ENCODE measurements at places on chromosomes 13 and 19.
A peak's percentile ranks its signal among the peaks of the same experiment; 100 is the strongest.

- no peak for DNase-seq
These were observed 166.4 kb downstream of the DCLK1 start for GRCh38 chr13:35964863-35965180.

DNA sequence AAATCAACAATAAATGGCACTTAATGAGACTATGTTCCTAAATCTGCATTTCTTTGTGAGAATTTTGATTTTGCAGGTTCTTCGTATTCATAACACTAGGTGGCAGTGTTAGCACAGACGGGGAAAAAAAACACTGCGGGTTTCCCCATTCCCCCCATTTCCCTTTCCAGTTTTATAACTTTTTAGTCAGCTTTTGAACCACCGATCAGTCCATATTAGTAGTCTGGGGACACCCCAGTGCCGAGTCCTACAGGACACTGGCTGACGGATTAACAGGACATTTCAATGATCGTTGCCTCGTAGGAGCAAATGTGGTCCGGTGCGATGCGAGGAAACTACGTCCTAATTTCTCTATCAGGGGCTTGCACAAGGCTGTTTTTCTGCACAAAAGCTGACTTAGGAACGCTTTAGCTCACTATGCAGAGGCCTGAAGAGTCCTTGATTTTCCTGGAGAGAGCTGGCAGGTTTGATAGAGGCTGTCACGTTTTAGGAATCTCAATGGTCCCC lies 234.3 kb downstream of the LMO7 start:
- DNase-seq = no peak

GRCh38 chr19:10644260-10645007 lies 9.7 kb upstream of the ILF3 start:
- DNase-seq = peak; percentile 23

DNA sequence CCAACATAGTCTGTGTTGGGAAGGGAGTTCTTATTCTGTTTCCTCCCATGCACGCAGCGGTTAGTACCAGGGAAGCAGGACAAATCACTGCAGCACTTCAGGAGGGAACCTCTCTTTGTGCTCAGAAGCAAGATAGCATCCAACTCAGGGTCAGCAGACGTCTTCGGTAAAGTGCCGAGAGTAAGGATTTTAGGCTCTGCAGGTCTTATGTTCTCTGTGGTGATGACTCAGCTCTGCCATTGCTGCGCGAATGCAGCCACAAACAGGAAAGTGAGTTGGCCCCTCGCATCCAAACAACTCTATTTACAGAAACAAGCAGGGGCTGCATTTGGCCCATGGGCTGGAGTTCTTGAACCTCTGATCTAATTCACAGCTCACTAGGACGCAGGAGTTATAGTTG lies 122.1 kb upstream of the SPATA13 start:
- no peak for DNase-seq

DNA sequence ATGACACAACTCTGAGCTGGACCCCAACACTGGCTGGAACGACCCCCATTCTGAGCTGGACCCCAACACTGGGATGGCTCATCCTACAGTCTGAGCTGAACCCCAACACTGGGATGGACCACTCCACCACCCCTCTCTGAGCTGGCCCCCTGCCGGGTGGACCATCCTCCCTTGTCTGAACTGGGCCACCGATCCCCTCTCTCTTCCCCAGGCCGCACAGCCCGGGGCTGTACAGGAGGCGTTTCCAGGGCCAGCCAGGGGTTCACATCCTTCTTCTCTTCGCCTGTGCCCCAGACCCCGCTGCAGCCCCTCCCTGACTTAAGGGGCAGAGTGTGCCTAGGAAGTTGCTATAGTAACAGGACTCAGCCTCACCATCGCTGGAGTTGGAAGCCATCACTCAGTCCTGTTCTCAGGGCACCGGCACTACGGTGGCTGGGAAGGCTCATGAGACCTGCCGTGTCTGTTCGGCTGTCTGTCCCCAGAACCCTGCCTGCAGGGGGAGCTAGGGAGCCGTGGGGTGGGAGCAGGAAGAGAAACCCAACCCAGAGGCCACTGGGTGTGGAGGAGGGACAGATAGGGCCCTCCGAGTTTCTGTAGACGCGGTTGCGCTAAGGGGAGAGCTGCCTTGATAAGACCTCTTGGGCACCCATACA lies 3.7 kb downstream of the PRKACA start:
- DNase-seq = no peak

DNA sequence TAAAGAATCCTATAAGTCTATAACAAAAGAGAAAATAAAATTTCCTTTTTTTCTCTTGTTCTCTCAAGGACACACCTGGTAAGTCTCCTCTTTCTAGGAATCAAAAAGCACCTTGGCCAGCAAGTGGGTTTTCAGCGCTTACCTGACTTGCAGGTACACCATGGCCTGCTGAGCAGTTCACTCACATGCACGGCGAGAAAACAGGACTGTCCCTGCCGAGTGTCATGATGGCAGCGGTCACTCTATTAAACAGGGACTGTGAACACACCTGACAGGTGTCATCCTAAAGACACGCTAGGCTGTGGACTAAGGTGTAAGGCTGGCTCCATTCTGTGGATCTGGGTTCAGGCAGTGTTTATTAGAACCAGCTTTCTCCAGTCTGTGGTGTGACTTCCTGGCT lies 170.2 kb downstream of the TEX29 start:
- no peak for DNase-seq

DNA sequence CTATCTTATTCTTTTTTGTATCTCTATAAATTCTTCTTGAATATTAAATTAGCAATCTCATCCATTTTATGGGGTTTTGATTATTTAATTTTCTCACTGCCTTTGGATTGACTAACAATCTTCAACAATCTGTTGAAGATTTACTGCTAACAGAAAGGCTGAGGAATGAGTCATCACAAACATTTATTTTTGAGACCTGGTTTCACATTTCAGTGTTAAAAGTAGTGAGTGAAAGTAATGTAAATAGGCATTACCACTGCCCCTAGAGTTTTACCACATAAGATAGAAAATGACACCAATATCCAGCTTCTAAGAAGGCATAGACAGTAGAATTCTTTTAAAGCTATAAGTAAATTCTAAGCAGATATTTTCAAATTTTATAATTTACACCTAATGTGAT lies 472.8 kb downstream of the OLFM4 start:
- DNase-seq = no peak

GRCh38 chr19:45528149-45528743 lies 21.0 kb downstream of the VASP start:
- DNase-seq = no peak

DNA sequence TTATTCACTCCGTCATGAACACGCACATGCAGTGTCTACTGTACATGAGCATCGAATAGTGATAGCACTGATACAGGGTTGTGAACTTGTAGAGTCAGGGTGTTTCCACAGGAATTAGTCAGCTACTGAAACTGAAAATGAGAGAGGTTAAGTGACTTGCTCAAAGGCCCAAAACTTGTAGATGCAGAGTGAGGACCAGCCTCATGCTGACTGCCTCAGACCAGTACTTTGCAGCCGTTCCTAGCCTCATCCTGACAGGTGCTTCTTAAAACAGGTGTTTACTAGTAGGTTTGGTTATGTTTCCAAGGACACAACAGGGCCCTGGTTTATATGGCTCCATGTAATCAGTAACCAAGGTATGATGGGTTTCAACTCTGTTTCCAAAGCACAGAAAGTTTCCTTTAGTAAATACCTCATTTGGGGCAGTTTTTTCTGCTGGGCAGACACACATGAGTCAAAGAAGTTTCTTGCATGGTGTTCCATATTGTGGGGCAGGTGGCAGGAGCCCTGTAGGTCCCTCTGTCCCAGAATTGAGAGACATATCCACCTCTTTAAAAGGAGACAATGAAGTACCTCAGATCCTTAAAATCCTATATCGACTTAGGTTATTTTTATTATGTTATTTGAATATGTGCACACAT lies 16.0 kb downstream of the FGF9 start:
- DNase-seq = no peak

GRCh38 chr13:92097337-92097903 lies 699.0 kb downstream of the GPC5 start:
- DNase-seq = no peak

DNA sequence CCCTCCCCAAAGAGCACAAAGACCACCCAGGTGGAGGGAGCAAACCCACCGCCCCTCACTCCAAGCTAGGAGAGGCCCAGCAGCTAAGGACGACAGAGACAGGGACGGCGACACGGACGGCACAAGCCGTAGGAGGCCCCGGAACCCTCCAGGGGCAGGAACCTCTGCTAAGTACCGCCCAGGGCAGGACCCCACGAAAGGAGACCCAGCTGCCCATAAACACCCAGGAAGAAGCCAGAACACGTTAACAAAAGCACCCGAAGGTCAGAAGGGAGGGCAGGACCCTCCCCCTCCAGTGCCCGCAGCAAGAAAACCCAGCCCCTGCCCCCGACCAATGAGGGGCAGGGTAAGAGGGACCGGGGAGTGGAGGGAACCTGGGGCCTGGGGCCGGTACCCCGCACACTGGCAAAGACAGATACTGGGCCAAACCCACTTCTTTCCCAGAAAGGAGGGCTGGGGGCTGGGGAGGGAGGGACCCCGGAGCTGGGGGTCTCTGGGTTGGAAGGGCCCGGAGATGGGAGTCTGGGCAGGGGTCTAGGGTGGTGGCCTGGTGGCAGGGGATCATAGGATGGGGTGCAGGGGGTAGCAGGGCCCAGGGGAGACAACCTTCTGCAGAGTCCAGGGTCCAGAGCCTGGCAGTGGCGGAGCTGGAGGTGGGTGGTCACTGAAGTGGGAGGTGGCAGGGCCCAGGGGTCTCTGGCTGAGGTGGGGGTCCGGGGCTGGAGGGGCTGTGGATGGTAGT lies 2.4 kb downstream of the BTBD2 start:
- no peak for DNase-seq

DNA sequence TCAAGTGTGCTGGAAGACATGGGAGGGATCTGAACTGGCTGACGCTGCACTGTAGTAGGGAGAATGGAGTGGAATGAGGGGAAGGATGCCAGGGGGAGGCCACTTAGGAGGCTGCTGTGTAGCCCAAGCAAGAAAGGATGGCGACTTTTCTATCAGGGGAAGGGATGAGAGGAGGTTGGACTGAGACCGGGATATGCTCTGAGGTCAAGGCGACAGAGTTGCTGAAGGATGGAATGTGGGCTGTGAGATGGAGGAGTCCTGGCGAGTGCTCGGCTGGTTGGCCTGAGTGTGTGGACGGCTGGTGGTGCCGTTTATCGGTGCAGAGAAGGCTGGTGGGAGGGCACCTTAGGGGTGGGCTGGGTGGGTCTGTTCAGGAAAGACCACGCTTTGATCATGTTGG lies 45.7 kb downstream of the IRS2 start:
- DNase-seq = no peak

DNA sequence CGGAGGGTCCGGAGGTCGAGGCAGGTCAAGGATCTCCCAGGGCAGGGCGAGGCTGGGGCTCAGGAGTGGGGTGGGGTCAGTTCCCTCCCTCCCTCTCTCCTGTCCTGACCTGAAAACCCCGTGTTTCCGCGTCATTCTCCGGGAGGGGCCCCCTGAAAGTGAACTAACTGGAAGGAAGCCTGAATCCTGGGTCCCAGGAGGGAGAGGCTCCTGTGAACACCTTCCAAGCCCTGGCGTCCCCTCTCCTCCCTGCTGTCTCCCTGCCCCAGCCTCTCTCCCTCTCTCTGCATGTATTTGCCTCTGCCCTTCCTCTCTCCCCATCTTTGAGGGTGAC lies 741 bp upstream of the CADM4 start:
- no peak for DNase-seq

GRCh38 chr13:22793598-22794134 lies 387.1 kb upstream of the SGCG start:
- DNase-seq = no peak

DNA sequence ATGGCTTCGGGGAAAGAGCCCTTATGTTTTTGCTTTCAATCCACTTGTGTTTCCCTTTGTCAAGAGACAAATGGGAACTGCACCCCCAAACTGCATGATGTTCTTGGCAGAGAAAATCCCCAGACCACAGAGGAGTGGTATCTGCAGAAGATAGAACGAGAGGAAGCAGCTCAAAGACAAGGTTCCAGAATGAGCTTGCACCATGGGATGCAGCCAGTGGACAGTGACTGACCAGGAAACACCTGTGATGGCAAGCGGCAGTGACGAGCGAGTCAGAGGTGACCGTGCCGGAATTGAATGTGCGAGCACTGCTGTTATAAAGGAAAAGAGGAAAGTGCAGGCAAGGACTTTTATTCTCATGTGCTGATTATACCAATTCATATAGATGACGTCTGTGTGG lies 46.3 kb downstream of the IRS2 start:
- DNase-seq = no peak

Measured in NCI-H1417 treated with DMSO at 0.1 percent for 48 hours (cell line).